Skin of body (tissue), 3 donors: ENCODE measurements at places on chromosomes 4 and X.

- DNase-seq: no peak
Observed at GRCh38 chrX:25003066-25003849, 12.5 kb downstream of the ARX start.

GRCh38 chr4:143383005-143383574 is 46.4 kb downstream of the GAB1 start:
- peak; percentile 72 for DNase-seq

DNA sequence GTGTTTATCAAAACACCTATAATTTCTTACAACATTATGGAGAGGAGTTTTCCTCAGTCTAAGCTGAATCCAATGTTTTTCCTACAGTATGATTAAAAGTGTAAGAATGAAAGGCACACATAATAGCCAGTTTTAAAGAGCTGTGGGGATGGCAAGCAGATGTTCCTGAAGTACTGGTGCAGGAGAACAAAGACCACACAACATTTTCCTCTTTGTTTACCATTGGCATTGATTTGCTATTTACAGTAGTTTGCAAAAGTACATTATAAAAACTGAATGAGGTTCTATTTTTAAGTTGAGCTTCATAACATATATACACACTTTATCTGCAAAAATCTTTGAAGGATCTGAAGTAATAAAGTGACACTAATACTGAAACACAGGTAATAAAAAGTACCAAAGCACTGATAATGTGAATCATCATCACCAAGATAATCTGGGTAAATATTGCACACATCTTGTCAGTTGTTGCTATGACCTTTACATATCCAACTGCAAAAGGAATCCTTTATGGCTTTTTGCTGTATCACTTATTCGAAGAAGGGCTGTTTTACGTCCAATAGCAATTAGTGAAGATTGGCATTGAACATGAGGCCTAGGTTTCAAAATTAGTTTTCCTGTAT is 22.5 kb downstream of the TCEAL1 start:
- no peak for DNase-seq

DNA sequence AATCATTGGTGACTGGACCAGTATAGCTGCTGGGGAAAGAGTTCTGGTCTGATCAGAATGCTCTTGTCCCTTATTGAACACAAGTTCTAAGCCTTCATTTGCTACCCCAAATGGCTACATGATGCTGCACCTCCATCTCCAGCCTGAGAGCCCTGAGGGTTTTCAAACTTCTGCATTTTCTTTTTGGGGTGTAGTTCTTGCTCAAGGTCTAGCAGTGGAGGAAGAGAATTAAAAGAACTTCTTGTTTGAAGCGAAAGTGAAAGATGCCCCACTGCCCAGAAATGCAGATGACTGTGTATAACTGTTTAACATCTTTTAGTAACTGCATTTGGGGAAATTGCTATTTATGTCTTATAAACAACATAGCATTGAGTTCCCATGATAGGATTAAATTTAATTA is 38.5 kb downstream of the LAMTOR3 start:
- DNase-seq: no peak
